ENCODE measurements at places on chromosomes 4 and X. TPM values are rescaled to one million over a fixed set of nuclear protein-coding genes. Genes with fewer than 3 reads are reported as not detected.

DNA sequence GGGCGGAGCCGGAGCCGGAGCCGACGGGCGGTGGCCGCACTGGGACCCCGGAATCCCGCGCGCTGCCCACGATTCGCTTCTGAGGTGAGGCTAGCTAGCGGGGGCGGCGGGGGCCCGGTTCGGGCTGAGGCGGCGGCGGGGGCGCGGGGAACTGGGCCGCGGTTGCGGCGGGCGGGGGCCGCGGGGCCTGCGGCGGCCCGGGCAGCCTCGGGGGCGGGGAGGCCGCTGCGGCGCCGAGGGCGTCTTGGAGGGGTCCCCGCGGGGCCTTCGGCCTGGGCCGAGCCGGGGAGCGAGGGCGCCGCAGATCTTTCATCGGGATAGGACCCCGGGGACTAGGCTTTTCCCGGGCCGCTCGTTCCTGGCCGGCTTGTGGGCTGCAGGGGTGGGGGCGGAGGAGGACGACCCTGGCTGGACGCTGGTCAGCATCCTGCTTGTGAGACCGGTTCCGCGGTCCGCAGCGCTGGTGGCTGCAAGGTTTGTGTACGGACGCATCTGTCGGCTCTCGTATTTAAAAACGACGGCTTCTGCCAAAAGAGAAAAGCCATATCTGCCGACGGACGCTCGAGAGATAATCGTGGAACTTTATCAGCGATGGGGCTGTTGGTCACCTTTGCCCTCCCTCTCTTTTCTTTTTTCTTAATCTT is 419 bp downstream of the ADD1 start:
- no peak for DNase-seq

The ATP8A1 gene
- 23.8 TPM for total RNA-seq

DNA sequence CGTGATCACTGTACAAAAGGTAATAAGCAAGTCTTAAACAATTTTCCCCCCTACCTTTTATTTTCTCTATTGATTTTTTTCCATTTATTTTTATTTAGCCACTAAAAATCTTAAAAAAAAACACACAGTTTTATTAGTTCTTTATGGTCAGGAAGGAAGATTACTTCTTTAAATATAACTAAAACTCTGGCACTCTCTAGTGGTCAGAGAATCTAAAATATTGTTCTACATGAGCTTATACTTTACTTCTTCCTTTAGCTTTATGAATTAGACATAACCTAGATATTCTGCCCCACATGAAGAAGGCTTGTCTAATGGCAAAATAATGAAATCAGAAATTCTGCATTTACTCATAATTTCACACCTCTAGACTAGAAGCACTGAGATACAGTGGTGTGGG is 135.2 kb downstream of the PDE5A start:
- no peak for DNase-seq

- DNase-seq, result no peak
Measured at GRCh38 chrX:21225643-21226042, 148.6 kb upstream of the CNKSR2 start.

DNA sequence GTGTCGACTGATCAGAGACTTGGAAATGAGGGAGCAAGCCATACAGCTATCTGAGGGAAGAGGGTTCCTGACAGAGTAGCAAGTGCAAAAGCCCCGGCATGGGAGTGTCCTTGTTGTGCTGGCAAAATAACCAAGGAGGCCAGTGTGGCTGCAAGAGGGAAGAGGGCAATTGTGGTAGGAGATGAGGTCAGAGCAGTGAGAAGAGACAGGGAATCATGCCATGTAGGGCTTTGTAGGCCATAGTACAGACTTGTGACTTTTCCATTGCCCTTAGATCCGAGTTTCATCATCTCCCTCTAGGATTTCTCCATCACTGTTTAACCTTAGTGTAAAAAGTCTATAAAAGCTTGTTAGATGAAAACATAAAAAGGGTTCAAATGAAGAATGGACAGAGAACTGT is 76.2 kb downstream of the DOCK11 start:
- no peak for DNase-seq

The ENPEP gene
- 2.6 TPM for total RNA-seq

DNA sequence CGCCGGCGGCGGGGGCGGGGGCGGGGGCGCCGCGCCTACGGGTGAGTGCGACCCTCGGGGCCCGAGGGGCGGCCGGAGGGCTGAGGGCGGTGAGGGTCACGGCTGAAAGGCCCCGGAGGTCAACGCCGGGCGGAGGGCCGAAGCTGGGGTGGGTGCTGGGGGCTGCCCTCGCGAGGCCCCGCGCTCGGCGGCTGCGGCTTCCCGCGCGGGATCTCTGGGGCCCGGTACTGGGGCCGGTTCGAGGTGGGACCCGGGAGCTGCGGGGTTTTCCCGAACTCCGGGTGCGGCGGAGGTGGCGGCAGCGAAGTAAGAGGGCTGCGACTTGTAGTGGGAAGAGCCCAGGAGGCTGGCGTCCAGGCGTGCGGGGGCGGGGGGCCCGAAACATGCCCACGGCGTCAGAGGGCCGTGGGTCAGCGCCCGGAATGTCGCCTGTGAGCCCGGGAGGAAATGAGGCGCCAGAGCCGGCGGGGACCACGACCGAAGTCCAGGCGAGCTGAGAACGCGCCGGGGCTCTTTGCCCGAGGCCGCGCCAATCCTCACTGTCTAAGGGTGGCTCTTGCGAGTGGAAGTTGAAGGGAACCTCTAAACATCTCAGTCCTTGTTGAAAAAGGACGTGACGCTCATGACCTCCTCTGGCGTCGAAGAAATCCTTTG is 407 bp downstream of the IL13RA1 start:
- DNase-seq, result no peak

DNA sequence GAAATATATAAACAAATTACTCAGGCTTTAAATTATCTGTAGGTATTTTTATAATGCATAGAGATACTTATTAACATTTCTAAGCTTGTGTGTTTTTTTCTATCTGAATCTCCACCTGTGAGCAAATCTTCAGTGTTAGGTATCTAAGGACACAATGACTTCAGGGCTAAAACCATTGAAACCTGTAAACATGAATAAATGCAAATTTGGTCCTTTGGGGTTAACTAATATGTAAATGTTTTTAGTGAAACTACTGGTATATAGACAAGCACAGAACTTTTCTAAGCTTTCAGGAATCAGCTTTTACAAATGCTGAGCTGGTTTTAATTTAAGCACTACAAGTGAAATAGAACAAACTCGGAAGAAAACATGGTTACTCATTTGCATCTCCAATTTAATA is 147.9 kb downstream of the FBXO8 start:
- DNase-seq, result no peak

The MAGEA3 gene
- not detected for total RNA-seq

DNA sequence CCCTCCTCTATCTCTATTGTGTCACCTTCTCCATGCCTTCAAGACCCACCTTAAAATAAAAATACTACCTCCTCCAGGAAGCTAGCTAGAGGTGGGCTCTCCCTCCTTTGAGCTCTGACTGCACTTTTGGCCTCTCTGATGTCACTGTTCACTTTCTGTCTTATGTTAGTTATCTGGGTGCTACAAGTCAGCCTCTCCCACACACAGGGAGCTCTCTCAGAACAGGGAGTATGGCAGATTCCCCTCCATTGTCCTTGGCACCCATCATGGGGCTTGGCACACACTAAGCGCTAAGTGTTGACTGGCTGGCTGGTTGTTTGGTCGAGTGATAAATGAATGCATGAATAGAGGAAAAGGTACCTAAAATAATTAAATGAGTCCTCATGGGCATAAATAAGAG is 21.2 kb upstream of the KDM5C start:
- no peak for DNase-seq

- no peak for DNase-seq
Measured at GRCh38 chr4:10460313-10461047, 3.3 kb upstream of the ZNF518B start.
